ENCODE measurements at places on chromosomes 1 and 21.

DNA sequence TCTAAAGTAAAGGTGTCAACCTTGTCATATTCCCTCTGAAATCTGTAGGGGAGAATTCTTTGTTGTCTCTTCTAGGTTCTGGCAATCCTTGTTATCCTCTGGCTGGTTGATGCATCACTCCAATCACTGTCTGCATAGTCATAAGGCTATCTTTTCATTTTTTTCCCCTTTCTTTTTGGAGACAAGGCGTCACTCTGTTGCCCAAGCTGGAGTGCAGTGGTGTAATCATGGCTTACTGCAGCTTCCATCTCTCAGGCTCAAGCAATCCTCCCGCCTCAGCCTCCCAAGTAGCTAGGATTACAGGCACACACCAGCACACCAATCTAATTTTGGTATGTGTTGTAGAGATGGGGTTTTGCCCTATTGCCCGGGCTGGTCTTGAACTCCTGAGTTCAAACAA, 12.9 kb downstream of the DPYD start:
- DNase-seq = no peak

DNA sequence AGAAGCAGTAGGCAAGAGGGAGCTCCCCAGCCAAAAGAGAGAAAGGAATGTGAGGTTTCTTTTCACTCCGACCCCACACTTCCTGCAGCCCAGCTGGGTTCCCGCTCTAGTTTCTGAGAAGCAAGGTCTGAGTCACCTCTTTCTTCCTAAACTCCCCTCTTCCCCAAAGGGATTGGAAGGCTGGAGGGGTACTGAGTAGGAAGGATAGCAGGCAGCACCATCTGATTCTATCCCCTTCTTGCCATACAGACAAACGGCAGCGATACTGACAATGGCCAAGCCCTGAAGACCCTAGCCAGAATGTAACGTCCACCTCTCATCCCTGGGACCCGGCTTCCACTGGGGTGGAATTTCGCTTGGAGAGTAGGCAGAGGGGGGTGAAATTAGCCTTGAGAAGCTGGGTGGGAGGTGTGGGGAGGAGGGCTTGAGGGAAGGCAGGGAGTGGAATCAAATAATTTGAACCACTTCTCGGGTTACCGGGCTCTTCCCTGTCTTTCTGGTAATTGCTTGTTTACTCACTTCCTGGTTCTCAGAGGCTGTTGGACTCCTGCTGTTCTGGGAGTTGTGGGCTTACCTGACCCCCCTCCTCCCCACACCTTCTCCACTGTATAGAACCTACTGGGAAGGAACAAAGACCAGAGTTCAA, 13.2 kb downstream of the IER5 start:
- no peak for DNase-seq

DNA sequence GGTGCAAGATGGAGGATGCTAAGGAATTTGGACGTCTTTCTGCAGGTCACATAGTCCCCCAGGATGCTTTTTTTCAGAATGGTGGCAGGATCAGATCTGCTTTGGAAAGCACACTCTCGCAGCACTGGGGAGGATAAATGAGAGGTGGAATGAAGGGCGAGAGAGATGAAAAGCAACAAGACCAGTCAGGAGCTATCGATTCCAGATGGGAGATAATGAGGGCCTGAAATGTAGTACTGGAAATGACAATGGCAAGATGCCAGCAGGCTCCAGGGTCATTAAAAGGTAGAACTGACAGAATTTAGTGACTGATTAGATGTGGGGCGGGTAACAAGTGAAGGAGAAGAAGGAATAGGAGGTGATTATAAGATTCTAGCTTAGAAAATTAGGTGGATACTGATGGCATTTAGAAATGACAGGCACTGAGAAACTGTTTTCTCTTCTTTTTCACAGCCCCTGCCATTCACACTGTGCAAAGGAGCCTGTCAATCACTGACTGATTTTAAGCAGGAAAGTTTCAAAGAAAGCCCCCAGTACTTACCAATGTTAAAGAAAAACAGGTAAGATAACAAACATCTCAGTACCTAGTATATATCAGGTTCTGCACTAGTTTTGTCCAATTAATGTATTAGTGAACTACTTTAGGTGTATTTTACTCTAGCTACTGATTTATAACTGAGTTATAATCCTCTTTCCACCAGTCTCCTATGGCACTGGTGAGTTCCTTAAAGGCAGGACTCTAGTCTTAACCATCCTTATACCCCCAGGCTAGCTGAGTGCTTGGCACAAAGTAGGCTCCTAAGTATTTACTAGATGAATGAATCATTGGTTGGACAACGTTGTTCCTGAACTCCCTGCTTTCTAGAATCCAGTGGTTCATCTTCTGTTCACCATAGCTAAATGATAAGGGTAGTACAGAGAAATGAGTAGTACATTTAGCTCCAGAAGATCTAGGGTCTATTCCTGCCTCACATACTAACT, 9.2 kb downstream of the PIGM start:
- no peak for DNase-seq

- DNase-seq = peak; percentile 98
Measured at GRCh38 chr1:229579059-229579673, 20.7 kb upstream of the ABCB10 start.

DNA sequence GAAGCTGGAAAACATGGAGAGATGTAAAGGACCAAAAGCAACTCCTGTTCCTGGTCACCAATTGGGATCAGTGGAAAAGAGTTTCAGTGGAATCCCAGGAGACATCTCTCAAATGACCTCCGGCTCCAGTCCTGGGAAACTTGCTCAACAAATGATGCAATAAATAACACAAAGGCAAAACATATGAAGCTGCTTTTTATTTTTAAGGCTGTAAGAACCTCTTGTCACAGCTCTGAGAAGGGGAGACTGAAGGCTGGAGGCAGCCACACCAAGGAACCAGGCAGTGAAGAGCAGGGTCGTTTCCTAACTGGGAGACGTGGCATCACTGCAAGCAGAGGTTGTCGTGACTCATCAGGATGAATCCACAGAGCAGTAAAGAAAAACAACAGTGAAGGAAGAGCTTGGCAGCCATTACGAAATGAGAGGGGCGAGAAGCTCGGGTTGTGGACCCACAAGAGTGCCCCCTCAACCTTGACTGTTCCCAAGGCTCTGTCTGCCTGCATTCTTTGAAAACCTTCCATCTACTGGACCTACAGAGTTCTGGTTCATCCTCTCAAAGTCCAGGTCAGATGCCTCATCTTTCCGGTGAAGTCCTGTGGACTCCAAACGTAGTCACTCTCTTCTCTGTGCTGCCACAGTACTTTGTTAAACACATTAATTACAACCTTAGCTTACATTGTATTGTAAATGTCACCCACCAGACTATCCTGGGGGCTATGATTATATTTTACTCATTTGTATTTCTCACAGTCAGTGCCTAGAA, 32.1 kb downstream of the JAK1 start:
- DNase-seq = no peak

DNA sequence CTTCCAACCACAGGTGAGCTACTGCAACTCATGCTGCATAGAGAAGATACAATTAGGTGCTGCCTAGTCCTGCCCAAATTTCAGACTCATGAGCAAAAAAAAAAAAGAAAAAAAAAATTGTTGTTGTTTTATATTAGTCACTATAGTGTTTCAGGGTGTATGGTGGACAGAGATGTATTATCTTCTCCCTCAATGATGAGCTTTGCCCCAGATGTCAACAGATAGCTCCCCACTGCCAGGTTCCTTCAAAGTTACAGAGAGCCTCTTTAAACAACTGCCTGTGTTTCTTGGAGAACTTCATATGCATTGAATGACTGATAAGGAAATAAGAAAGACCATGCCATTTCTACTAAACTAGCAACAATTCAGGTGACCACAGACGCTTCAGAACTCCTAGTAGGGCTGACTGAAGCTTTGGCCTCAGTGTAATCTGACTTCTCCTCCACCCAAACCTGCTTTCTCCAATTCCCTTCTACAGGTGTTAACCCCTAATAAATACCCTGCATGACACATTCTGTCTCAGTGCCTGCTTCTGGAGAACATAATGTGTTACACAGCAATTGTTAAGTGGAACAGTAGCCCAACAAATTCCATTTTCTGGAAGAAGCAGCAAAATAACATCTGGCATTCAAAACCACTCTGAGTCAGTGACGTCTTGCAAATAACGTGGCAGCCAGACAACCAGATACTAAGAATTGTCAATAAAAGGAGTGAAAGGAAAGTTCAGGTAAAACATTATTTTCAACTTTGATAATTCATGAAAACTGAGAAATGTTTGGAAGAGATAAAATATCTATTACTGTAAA, 147.7 kb downstream of the CDC42BPA start:
- no peak for DNase-seq

GRCh38 chr1:207850621-207851407, 60.1 kb downstream of the CD34 start:
- DNase-seq = no peak

DNA sequence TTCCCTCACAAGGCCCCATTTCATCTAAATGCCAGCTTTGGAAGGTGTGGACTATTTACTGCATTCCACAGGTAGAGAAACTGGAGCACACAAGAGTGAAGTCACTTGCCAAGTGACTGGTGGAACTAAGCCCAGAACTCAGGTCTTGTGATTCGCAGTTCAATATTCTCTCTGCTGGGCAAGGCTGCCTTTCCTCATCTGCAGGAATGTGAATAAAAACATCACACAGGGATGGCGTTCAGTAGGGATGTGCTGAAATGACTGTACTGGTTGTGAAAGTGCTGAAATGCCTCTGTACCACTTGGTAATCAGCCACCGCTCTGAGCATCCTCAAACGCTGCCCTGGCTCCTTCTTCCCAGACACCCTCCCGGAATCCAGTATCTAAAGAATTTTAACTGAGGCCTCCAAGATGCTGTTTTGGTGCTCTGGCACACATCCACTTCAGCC, 145.6 kb downstream of the HIVEP3 start:
- DNase-seq = peak; percentile 49

- DNase-seq = no peak
Measured at GRCh38 chr1:98179151-98179773, 258.4 kb upstream of the DPYD start.

- DNase-seq = no peak
Measured at GRCh38 chr1:62237950-62238374, 43.3 kb downstream of the L1TD1 start.

DNA sequence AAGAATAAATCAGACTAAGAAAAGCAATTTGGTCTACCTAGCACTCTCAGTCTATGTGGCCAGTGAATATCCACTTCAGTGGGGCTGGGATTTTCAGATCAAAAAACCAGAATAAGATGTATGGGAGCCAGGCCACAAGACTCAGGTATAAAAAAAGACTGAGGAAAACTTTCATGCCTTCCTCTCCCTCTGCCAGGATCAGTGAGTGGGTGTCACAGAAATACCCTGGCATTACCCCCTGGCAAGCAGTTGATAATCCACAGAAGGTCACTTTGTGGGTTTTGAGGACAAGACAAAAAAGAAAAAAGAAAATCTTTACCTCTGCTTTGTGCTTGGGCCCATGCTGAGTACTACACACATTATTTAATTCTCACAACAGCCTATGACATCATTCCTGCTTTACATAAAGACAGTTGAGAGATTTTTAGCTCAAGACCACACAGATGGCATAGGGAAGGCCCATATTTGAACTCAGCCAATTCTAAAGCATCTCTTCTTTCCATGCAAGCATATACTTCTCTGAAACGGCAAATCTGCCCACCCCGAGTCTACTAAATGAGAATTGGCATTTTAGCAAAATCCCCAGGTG, 57.6 kb downstream of the DESI2 start:
- DNase-seq = no peak

- no peak for DNase-seq
Measured at GRCh38 chr1:70738624-70739023, 309.0 kb downstream of the PTGER3 start.

- DNase-seq = no peak
Measured at GRCh38 chr1:16151196-16151994, 4.5 kb downstream of the EPHA2 start.

GRCh38 chr1:200862713-200863415, 9.9 kb upstream of the GPR25 start:
- DNase-seq = no peak

DNA sequence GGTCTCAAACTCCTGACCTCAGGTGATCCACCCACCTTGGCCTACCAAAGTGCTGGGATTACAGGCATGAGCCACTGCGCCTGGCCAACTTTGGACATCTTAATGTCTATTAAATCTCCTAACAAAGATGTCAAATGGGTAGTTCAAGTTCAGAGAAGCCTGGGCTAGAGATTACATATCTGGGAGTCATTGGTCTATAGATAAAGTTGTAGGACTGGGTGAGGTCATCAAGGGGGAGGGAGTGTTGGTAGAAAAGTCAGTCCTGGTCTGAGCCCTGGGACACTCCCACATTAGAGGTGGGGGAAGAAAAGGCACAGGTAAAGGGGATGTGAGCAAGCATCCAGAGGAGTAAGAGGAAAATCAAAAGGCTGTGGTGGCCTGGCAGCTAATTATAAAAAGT, 6.6 kb downstream of the UBIAD1 start:
- no peak for DNase-seq

DNA sequence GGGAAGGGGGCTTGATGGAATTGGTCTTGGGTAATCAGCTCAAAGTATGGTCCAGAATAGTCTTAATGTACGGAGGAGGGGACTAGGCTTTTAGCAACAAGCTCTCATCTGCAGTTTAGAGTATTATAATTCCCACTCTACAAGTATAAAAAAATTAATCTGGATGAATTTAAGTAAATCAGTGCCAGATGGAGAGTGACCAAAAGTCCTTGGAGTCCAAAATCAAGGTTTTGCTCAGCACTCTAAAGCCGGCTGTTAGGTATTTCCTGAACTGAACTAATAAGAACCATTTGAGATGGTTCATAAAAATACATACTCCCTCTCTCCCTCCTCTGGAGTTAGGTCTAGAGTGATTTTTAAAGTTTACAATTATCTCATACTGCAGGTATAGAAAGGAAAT, 23.7 kb downstream of the GLUL start:
- DNase-seq = no peak

GRCh38 chr1:171344473-171344820, 30.5 kb downstream of the FMO4 start:
- DNase-seq = no peak

DNA sequence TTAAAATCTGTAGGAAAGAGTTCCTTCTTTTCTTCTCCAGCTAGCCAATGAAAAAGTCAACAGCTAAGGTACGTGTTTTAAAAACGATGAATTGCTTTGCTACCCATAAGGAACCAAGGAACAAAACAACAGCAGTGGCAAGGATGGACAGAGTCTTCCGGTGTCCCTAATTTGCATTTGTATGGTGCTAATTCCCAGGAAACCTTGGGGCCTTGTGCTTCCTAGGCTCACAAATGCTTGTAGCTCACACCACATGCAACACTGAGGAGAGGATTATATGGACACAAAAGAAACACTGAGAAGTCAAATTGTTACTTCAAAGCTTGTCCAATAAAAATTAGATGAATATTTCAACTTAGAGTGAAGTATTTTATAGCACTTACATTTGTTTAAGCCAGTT, 1.8 kb upstream of the PGBD5 start:
- DNase-seq = no peak

GRCh38 chr1:22654692-22655091, 1.7 kb downstream of the C1QB start:
- DNase-seq = no peak

GRCh38 chr1:100290291-100290690, 24.3 kb downstream of the RTCA start:
- no peak for DNase-seq
